Stomach (tissue), 19 donors: ENCODE measurements at places on chromosomes 2 and 18. TPM values are rescaled to one million over a fixed set of nuclear protein-coding genes. Genes with fewer than 3 reads are reported as not detected.

NCL gene
- 72.3 TPM for total RNA-seq

INHBB gene
- 7.2 TPM for total RNA-seq

GRCh38 chr2:222722327-222722946, 51.0 kb downstream of the MOGAT1 start:
- H3K36me3 ChIP-seq = no peaks in the 10 kb centered on the region
- no peak overlapping the region for H3K27ac ChIP-seq
- no peak for DNase-seq
- no peak overlapping the region for H3K4me3 ChIP-seq
- no peaks in the 10 kb centered on the region for H3K4me1 ChIP-seq

DNA sequence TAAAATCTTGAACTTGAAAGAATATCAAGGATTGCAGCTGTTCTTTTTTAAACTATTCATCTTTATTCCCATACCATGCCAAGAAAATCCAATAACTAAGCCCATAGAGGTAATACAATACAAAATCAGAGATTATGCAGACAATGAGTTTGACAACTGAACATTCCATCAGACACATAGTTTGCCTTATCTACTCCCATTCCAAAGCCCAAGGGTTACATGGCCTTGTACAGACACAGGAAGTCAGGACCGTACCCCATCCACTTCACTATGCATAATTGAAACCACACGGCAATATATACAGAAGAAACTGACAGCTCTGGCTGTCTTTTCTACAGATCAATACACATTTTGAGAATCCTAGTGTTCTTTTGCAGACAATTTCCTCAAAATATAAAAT, 181.3 kb downstream of the TMX3 start:
- H3K4me1 ChIP-seq = no peaks in the 10 kb centered on the region
- no peaks in the 10 kb centered on the region for H3K36me3 ChIP-seq
- H3K27ac ChIP-seq = no peak overlapping the region
- H3K4me3 ChIP-seq = no peak overlapping the region
- DNase-seq = no peak

- H3K4me3 ChIP-seq = no peak overlapping the region
- no peak overlapping the region for H3K27ac ChIP-seq
- H3K27me3 ChIP-seq = no peaks in the 10 kb centered on the region
- peaks cover 10% of the 10 kb centered on the region for H3K36me3 ChIP-seq
Observed at GRCh38 chr2:48589170-48589767, 28.4 kb upstream of the GTF2A1L start.
